Retinal pigment epithelial cell (primary cell): ENCODE measurements at places on chromosomes 12 and 14.

GRCh38 chr14:67987606-67988005 lies 168.0 kb downstream of the RAD51B start:
- no peak for DNase-seq

GRCh38 chr12:107163413-107163812 lies 70.1 kb upstream of the CRY1 start:
- no peak for DNase-seq

DNA sequence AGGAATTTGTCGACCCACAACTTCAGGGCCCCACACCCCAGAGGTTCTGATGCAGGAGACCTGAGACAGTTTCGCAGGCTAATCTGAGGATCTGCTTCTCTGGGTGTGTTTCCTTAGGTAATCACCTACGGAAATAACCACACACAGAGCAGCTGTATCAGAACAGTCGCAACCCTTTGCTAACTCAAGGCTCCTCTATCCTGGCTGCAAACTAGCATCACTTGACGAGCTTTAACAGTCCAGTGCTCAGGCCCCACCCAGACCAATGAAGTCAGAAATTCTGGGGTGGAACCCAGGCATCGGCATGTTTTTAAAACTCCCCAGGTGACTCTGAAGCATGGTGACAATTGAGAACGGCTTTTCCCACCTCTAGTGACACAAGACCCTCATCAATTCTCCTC lies 20.7 kb downstream of the SLC7A7 start:
- no peak for DNase-seq

- DNase-seq, result no peak
Observed at GRCh38 chr14:51680031-51680430, 28.3 kb downstream of the FRMD6 start.
